ENCODE measurements at places on chromosomes 11 and 22.

DNA sequence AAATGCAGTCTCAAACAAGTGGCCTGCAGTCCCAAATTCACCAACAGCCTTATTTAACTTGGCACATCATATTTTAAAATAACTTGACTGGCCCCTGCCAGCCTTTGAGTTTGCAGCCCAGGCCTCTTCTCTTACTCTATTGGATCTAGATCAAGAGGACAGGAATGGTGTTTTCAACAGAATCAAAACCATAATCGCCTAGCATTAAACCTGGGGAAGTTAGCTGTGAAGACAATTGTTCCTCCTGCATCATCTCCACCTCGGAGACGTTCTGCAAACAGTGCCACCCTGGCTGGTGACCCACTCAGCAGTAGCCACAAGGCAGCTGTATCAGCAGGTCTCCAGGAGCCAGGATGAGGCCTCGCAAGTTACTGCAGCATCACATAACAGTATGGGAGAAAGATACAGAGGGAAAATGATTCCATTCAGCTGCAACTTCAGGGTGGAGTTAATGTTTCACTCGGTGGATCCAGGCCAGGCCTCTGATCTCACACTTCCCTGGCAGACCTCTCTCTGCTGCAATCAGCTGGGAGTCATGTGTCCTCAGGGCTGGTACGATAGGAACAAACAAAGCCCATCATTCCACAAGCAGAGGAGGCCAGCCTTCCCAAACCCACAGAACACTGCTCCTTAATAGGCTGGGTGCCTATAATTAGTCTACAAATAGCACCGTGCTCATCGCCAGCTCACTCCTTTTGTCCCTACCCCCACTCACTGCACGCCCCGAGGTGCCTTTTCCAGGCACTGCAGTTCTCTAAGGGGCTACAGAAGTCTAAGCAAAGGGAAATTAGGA lies 18.6 kb upstream of the SCN2B start:
- DNase-seq = no peak

GRCh38 chr11:8038393-8038792 lies 42.6 kb upstream of the TUB start:
- no peak for DNase-seq

- DNase-seq = no peak
These were observed 322.2 kb downstream of the LUZP2 start for GRCh38 chr11:24819006-24819405.

DNA sequence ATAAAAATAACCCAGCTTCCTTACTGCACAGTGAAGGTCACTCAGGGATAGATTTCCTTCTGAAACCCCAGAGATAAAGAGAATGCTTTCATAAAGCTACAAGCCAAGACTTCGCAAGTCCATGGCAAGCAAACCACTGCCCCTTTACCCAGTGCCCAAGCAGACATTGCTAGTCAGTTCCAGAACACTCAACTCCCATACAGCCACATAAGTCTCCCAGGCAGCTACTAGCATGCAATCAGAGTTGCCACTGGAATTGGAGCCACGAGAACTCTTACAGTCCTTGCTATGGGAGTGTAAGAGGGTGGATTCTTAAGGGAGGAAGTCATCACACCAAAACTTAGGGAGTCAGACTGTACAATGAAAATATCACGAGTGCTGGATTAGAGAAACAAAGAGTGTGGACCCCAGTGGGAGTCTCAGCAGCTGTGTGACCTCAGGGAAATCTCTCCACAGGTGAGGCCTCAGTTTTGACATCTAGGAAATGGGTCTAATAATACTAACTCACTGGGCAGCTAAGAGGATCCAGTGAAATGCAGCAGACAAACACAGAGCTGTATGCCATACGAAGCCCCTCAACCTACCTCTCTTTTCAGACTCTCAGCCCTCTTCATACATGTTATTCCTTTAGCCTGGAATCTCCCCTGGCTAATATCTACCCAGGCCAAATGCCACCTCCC lies 526.6 kb downstream of the MN1 start:
- no peak for DNase-seq

DNA sequence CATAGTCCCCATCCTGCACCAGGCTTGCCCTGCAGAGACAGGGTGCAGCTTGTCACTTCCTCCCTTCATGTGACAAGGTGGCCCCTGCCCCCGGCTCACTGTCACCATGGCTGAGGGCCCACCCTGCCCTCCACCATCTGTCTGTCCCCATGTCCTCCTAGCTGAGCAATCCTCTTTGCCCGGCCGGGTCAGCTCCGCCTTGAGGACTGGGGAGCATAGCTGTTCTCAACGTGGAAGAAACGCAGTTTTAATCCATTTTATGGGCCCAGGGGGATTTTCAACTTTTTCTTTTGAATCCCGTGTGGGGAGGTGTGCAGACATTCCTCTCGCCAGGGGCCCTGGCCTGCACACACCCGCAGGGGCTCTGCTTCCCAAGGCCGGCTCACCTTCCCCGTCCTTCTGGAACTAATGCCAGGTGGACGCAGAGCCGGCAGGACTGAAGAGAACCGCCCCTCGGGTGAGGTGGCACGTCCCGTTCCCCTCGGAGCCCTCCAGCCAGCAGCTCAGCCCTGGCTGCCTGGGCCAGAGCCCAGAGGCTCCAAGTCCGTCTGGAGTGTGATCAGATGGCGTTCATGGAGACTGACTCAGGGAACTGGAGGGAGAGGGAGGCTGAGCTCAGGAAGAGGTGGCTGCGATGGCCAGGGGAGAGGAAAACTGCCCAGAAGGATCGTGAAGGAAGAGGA lies 1108.7 kb downstream of the BRD1 start:
- DNase-seq = no peak

GRCh38 chr22:29039148-29039547 lies 22.5 kb downstream of the C22orf31 start:
- no peak for DNase-seq

DNA sequence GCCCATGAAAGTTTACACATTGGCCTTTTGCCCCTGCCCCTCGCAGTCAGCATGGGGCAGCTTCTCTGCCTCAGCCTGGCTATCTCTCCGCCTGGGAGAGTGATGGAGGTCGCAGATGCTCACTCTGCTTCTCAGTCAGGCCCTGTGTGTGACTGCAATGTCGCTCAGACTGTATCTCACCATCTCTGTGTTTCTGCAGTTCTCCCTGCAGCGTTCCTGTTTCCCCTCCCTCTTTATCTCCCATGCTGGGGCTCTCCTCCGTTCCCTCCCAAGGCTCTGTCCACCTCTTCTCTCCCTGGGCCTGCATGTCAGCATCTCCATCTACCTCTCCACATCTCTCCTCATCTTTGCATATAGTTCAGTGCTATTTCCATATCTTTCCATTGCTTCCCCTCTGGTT lies 38.1 kb downstream of the SLC22A12 start:
- DNase-seq = no peak

Data from activated T-cell treated with anti-CD3 and anti-CD28 coated beads, Interleukin-2, amount 50 U/mL, for 24 hours (primary cell).